ENCODE measurements at places on chromosomes 5 and 9.

- DNase-seq: no peak
Measured at GRCh38 chr5:108953940-108954339, 206.2 kb downstream of the FER start.

- no peak for DNase-seq
Measured at GRCh38 chr5:156375895-156376495, 49.0 kb downstream of the SGCD start.

DNA sequence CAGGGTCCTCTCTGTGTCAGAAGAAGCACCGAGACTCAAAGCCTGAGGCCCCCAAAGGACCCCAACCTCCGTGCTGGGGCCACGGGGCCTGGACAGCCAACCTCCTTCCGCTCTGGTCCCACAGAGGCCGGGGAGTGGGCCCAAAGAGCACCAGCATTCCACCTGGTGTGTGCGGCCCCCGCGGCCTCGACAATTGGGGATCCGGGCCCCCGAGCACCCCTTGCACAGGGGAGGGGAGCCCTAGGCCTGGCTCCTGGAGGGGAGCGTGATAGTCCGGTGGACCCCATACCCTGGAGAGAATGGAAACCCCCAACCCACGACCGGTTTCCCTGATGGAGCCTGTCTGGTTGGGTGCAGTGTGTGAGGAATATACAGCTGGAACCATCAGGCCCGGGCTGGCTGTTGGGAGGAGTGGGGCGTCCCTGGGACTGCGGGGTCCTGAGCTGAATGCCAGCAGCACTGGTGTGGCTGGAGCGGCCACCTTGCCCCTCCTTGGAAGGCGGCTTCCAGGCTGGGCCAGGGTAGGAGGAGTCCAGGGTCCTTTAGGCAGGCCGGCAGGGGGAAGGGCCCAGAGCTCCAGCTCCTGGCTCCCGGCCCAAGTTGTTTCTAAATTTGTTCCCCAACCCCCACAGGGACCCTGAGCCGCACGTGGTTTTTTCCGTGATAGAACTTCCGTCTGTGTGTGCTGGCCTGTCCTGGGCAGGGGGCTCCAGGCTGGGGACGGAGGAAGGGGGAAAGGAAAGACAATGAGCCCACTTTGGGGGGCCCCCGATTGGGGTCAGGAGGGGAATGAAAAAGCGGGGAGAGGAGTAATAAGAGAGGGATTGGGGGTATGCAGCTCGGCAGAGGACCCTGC, 825 bp upstream of the TOR4A start:
- DNase-seq: no peak

- DNase-seq: no peak
Measured at GRCh38 chr9:119998614-119999013, 581.4 kb downstream of the CDK5RAP2 start.

- DNase-seq: no peak
Measured at GRCh38 chr9:124501771-124502320, 5.4 kb downstream of the NR5A1 start.

DNA sequence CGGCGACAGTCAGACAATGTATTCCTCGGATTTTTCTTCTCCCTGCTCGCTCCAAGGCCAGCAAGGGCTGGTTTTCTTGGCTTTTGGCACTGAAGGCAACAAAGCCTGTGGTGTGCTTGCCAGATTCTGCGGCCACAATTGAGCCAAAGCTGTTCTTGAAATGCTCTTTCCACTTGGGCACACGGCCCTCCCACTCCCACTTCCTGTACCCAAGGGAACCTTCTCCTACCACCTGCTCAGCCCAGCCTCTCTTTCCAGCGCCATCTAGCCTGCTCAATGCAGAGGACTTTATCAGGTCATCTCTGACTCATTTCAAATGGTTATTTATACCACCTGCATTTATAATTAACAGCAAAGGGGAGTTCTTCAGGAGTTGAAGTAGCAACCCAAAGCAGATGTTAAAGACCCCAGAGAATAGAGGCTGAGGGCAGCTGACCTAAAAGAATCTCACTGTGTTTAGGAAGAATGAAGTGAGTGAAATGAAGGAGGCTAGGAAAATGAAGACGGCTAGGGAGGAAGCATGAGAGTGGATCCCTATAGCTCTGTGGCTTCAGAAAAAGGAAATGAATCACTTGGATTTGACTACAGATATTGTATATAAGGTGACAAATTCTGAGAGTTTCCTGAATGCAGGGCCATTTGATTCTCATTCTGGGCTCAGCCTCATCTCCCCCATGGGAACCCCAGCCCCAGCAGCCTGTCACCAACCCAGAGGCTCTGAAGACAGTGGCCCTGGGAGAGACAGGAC, 439.0 kb downstream of the ENC1 start:
- no peak for DNase-seq

DNA sequence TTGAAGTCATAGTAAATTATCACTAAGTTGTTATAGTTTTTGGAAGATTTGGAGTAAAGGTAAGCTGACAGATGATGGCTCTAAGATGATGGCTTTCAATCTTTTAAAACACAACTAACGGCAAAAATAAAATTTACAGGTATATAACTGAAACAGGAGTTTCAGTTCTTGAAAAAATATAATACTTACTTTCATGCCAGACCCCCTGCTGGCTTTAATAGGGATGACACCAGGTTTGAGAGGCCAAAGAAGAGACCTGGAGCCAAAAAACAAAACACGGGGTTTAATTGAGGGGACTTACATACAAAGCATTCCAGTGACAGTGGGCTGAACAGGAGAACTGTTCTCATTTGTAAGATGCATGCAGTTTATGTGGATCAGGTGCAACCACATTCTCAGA, 301.7 kb upstream of the PCSK5 start:
- no peak for DNase-seq

GRCh38 chr9:69572611-69573010, 99.6 kb downstream of the APBA1 start:
- no peak for DNase-seq

DNA sequence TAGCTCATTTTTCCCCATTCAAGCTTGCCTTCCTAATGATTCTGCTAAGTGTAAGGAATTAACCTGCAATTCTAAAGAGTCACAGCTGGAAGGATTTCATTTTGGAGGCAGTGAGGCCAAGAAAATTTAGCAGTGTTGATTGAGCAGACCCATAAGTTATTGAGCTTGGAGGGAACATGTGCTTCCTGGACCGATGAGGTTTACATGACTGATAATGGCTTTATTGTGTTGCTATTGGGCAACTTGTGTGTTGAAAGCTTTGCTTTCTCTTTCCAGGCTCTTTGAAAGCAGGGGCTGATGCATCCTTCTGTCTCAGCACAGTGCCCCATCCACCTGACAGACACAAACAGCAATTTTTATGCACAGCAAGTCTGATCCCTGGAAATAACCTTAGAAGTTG, 398.9 kb upstream of the PCSK5 start:
- DNase-seq: no peak

DNA sequence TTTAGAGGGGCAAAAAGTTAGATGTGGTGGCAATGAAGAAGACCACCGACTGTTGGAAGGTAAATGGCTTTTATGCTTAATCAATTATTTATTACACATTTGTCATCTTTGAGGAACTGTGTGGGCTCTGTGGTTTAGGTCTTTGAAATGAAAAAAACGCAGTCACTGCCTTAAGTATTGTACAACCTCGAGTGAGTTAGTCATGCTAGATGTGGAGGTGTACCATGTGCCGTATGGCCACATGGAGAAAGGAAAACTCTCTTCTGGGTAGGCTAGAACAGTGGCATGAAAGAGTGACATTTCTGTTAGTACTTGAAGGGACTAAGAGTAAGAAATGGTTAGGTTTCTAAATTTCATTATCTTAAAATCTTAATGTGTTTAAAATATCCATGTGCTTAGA, 166.1 kb downstream of the HACD4 start:
- DNase-seq: no peak

- DNase-seq: no peak
Measured at GRCh38 chr5:36949593-36949992, 73.0 kb downstream of the NIPBL start.

DNA sequence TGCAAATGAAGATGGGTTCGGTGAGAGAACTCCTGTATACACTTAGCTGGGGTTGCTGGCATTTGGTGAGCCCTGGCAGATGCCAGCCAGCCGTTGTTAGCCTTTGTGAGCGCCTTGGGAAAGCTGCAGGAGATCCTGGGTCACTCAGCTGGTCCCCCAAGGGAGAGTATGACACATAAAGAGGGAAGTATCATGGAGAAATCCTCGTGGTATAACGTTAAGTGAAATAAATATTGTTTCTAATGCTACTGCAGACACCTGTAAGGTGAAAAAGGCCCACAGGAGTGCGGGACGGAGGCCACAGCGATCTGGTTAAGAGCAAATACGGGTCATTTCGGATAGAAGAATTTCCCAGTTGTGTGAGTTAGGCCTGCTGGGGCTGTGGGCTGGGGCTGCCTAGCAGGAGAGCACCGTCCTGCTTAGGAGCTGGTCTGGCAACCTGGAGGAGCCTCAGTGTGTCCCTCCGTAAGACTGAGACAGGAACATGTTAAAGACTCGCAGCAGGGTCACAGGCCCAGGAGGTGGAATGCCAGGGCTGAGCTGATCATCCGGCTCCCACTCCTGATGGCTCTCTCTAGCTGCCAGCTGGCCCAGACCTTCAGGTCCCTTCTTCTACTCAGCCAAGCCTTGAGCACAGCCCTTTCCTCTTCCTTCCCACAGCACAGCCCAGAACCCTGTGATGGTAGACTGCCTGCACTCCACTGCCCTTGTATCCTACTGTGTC, 4.9 kb downstream of the NKX2-5 start:
- no peak for DNase-seq
